ENCODE measurements at places on chromosomes 2 and 18.

DNA sequence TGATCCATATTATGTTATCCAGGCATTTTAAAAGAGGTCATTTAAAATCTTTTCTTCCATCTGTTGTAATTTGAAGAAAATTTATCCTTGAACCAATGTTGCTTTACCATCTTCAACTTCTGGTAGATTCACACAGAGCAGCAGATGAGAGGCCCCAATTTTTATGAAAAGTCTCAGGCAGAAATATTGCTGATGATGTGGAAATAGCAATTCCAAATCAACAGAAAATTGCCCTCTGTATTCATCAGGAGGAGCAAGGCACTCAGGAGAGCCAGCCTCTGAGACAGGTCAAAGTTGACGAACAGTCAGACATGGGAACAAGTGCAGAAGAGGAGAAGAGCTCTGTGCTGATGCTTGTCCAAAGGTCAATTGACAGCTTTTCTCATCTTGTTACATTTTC lies 444.9 kb downstream of the NCKAP5 start:
- no peak for DNase-seq

DNA sequence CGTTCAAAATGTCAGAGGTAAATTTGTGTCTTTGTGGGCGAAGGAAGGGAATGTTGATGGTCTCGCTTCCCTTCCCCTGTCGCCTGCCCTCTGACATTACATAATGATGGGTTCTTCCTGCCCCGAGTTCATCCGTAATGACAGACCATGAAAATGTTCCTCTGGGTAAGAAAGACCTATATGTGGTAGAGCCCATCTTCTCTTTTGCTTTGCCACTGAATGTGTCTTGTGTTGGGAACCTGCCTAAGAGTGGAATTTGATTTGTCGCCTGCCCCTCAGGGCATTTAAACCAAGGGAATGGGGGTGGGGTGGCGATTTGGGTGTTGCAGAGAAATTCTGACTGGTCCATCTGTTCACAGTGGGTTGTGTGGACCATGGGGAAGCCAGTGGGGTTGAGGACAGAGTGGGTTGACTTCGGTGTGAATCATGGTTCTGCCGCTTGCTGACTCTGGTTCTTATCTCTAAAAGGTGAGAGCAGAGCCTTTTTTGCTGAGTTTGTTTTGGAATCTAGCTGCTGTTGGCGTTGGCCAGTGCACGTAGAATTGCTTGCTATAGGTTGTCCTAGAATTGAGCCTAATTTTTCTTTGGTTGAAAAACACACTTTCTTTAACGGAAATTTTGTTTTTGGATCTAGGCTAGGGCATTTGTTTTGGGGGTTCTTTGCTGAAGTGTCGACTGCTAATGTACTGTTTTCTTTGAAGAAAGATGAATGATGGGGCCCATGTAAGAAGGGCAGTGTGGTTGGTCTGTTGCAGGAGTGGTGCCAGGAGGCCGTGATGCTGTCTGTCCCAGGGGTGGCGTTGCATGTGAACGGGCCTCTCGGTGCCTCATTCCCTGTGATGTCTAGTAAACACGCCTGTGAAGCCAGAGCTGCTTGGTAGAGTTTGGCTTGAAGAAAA lies 1.3 kb downstream of the INPP4A start:
- DNase-seq = peak; percentile 64

GRCh38 chr18:57930476-57930875 lies 113.5 kb upstream of the NEDD4L start:
- no peak for DNase-seq

DNA sequence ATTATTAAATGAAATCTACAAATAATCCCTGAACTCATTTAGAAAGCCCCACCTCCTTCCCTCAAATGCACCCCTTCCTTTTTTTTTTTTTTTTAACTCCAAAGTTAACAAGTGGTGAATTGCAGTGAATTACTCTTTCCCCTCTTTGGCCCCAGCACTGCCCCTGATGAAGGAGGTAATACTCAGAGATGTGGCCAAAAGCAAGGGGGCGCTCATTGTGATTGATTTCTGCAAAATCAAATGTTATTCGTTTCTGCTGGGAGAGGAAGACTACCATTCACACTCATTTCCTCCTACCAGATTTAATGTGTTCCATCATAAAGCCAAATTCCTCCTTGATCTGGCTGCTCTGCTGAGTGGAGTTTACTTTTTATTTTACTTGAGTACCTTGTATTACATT lies 259.4 kb downstream of the GPD2 start:
- no peak for DNase-seq

DNA sequence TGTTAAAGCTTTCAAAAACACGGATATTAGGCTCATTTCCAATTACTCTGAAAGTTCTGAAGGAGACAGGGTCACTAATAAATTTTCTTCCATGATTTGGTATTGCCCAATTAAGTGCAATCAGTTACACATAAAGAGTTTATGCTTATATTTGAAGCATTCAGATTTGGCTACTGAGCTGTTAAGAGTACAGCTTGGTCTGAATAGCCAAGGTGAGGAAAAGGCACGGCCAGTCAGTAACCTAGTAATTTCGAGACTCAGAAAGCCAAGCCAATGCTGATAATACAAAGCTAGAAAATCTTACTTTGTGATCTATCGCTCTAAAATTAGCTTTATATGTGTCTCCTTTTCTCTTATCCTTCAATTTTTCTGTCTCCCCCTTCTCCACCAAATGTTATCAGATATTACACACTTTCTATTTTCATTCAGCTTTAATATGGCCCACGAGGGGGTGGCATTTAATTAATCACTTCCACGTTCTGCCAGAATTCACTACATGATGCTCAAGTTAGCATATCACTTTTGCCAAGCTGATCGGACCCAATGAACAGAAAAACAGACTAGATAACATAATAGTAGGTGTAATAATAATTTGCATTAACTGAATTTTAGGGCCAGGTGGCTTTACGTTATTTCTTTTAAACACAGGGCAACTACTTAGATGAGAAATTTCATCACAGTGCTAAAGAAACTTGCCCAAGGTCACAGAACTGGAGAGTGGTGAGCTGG lies 138.4 kb downstream of the TCF4 start:
- no peak for DNase-seq

DNA sequence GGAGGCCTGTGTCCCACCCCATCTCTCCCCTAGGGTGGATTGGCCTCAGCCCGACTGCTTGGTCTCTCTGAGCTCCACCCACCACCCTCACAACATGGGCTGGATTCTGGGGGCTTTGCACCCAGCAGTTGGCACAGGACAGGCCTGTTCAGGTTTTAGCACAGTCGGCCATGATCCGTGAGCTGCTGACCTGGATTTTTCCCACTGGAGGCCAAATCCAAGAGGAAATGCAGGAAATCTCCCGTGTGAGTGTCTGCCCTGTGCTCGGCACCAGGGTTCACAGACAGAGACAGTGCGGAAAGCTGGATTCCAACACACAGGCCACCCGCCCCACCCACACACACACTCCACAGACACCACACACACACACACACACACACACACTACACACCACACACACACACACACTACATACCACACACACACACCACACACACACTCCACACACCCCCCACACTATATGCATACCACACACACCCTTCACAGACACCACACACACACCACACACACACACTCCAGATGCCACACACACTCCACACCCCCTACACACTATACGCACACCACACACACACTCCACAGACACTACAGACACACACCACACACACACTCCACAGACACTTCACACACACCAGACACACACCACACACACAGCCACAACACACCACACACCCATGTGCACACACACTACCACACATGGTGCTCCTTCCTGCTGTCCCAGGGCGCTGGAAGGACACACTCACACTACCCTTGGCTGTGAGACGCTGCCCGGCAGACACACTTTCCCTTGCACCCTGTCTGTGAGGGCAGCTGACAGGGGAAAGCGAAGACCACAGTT lies 14.1 kb downstream of the MBP start:
- DNase-seq = peak; percentile 6

- no peak for DNase-seq
Observed at GRCh38 chr18:52715991-52716390, 376.0 kb downstream of the DCC start.

DNA sequence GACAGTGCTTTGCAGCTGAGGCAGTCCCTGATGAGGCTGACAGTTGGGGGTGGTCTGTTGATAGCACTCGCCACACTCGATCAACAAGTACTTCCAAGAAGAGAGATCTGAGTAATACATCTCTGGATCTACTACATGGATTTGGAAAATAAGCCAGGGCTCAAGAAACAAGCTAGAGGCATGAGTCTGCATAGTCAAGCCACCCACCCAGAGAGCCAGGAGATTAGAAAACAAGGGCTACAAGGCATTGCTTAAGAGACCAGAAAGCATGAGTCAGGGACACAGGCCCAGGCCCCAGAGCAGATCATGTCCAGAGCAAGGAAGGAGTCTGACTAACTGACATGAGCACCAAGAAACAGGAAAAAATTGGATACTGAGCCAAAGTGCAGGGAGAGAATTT lies 196.9 kb upstream of the CWC22 start:
- DNase-seq = no peak

GRCh38 chr18:36420826-36421225 lies 123.3 kb downstream of the FHOD3 start:
- DNase-seq = no peak

DNA sequence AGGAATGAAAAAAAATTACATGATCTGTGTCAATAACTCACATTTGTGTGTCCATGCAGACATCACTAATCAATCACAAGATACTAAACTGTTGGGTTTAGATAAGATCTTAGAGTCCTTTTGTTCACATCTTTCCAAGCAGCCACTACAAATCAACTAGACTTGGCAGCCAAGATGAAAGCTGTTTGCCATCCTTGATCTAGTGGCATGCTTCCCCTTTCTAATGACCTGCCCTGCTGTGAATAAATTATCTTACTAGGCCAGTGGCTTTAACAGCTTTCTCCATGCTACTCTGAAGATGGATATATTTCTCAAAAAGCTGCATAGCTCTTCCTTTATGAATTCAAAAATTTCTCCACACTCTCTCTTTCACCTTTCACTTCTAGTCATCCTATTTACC lies 1338.0 kb upstream of the ACVR2A start:
- no peak for DNase-seq

GRCh38 chr2:74347742-74348141 lies 4.5 kb upstream of the SLC4A5 start:
- no peak for DNase-seq

- DNase-seq = no peak
Observed at GRCh38 chr2:29892585-29893259, 28.7 kb downstream of the ALK start.

- DNase-seq = no peak
Observed at GRCh38 chr2:219079417-219079816, 18.7 kb upstream of the IHH start.

GRCh38 chr18:2715990-2716389 lies 60.5 kb downstream of the SMCHD1 start:
- no peak for DNase-seq

GRCh38 chr2:233813236-233814055 lies 35.3 kb downstream of the MROH2A start:
- DNase-seq = no peak

DNA sequence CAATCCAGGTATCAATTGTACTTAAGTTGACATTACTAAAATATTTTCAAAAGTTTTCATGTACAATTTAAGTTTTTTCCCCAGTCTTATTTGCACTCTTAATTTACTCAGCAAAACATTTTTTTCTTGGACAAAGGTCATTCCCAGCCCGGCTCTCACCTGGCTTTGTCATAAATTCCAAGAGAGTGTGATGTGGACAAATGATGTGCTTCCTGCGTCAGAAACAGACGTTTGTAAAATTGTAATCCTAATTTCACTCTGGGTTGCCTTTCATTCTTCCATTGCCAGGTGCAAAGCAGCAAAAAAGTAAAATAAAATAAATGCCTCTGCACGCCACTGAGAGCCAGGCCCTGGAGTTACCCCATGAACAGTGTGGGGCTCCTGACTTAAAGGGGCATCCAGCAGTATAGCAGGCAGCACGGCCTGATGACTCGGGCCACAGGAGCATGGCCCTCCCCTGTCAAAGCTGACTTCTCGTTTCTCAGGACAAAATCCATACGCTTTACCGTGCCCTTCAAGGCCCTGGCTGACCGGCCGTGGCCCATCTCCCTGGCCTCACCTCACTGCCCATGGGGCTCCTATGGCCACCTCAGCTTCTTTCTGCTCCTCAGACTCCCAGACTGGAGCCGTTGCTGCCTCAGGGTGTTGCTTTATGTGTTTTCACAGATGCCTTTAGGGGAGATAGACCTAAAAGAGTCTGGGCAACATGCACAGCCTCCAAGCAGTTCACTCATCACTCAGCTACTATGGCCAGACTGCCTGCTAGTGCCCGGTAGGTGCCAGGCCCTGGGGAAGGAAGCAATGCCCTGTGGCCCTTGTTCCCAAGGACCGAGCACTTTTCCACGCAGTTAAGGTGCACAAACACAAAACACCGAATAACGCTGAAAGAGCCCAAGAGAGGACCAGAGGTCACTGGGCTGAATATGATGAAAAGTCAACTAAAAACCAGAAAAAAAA lies 7.6 kb upstream of the TMEM185B start:
- DNase-seq = no peak

DNA sequence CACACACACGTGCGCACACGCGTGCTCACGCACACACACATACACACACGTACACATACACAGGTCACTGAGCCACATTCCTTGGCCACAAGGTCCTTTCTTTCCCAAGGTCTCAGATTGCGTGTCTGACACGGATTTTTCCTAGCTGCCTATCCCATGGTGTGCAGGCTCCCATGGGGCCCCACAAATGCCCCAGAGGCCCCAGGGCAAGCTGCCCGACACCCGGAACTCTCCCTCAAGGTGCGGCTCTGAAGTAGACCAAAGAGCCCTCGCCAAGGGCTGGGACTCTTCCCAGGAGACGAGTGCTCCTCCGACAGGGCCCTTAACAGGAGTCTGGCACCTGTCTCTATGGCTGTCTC lies 46.7 kb downstream of the SDC1 start:
- no peak for DNase-seq

DNA sequence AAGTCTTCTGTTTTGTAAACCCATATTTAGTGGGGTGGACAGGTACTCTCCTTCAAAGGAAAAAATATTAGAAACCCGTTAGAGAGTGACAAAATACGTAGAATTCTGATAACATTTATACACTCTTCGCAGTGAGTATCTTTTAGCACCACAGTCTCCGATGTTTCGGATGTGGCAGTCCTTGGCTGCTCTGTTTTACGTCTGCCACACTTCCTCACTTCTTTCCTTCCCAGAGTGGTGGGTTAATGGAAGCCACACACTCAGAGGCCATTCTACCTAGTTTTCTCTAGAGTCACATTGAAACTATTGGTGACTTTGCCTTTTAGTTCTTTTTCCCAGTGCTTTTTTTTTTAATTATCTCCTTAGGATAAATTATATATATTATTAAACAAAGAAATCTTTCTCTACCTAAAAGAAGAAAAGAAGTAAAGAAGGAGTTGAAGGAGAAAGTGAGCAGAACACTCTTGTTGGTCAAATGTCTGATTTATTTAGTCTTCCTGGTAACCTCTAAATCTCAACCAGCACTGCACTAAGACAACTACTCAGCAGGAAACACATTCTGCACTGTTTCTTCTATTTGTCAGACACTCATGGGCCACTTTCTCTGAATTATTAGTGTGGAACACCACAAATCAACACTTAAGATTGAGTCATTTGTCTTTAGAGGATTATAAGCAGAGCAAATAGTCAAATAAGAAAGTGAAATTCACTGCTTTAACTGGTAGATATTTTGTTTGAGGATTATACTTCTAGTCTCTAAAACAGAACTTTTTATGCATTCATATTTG lies 451.3 kb upstream of the TMEFF2 start:
- no peak for DNase-seq

GRCh38 chr2:160869411-160869810 lies 290.8 kb upstream of the TANK start:
- no peak for DNase-seq
